Skeletal muscle tissue (tissue), 5 donors: ENCODE measurements at places on chromosomes 6 and 20. TPM values are rescaled to one million over a fixed set of nuclear protein-coding genes. Genes with fewer than 3 reads are reported as not detected.

JPH2 gene
- total RNA-seq, result 85.1 TPM

TSPYL1 gene
- 79.9 TPM for total RNA-seq

ZNF184 gene
- 11.5 TPM for total RNA-seq

SLC17A2 gene
- not detected for total RNA-seq

PI3 gene
- not detected for total RNA-seq

PREX1 gene
- total RNA-seq, result 20.4 TPM

DDX43 gene
- total RNA-seq, result not detected

SAMD5 gene
- total RNA-seq, result 2.1 TPM

TSPO2 gene
- 1.0 TPM for total RNA-seq

ETV7 gene
- not detected for total RNA-seq

FHL5 gene
- total RNA-seq, result 2.1 TPM

BIRC7 gene
- not detected for total RNA-seq

COX4I2 gene
- total RNA-seq, result 16.2 TPM

TCF15 gene
- 2.1 TPM for total RNA-seq
